ENCODE measurements at places on chromosomes 2 and 18.

GRCh38 chr2:224986477-224986876 lies 55.8 kb downstream of the DOCK10 start:
- no peak for DNase-seq

DNA sequence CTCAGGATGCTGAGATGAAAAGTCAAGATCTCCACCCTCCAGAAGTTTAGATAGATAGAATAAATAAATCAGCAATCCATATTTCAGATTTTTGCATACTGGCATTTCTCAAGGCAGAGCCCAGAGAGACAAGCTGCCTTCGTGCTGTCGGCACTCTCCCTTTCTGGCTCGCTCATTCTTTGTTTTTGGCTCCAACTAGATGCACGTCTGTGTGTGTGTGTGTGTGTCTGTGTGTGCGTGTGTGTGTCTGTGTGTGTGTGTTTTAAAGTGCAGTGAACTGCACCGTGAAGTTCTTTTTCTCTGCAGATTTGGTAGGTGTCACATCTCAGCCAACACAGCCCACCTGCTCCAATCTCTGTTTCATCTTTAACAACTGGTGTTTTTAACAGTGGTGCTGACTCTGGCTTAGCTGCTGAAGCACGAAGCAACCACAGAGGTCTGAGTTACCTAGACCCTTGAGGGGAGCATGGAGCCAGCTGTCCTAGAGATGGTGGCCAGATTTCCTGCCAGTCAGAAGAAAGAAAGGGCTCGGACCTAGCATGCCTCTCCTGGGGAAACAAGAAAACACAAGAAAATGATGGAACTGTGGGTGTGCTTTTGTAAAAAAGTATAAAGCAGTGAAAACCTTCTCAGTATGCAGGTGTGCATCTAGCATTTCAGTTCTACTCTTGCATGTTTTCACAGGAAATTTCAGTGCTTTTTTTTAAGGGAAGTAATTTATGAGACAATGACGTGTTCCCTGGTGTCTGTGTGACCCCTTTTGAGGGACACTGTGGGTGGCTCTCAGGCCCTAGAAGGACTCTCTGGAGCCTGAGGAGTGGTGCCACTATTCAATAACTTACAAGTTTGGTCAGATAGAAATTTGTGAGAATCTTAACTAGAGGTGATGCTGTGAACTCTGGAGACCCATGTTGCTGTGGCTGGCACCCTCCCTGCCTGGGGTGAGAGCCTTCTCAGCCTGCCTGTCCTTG lies 364.3 kb downstream of the RNF144A start:
- no peak for DNase-seq

DNA sequence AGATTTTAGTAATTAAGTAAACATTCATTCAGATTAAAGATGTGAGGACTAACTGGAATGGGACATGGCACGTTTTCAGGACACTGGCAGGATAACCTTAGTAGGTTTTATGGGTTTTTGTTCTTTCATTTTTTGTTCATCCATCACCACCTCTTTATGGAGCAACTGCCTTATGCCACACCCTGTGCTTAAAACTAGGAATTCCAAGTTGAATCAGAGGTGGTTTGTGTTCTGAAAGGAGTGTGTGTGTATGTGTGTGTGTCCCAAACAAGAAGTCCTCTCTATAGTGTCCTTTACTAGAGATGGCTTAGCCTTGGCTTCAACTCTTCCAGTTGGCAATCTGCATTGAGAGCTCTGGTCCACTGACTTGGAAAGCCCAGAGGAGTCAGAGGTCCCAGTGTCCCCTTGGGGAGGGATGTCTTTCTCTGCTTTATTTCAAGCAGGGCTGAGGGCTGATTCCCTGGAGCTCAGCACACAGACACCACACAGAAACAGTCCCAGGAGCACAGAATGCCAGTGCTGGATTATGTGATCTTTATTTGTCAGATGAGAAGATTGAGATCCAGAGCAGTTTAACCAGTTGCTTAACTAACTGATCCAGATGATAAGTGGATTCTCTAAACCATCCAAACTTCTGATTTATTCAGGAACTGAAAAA lies 25.2 kb downstream of the RHOB start:
- DNase-seq, result no peak

- no peak for DNase-seq
These were observed 276.4 kb downstream of the ALK start for GRCh38 chr2:29644949-29645348.

- DNase-seq, result no peak
These were observed 11.0 kb downstream of the CCBE1 start for GRCh38 chr18:59686260-59686659.

GRCh38 chr18:59690186-59690982 lies 6.8 kb downstream of the CCBE1 start:
- no peak for DNase-seq

- no peak for DNase-seq
These were observed 46.5 kb downstream of the NCK2 start for GRCh38 chr2:105791229-105791628.

- no peak for DNase-seq
These were observed 21.5 kb upstream of the TNP1 start for GRCh38 chr2:216881411-216881810.

- no peak for DNase-seq
These were observed 32.0 kb upstream of the MYCN start for GRCh38 chr2:15908371-15908770.

GRCh38 chr2:2848198-2848597 lies 517.1 kb upstream of the MYT1L start:
- no peak for DNase-seq

- no peak for DNase-seq
These were observed 402.8 kb downstream of the RAD51AP2 start for GRCh38 chr2:17115466-17115865.

DNA sequence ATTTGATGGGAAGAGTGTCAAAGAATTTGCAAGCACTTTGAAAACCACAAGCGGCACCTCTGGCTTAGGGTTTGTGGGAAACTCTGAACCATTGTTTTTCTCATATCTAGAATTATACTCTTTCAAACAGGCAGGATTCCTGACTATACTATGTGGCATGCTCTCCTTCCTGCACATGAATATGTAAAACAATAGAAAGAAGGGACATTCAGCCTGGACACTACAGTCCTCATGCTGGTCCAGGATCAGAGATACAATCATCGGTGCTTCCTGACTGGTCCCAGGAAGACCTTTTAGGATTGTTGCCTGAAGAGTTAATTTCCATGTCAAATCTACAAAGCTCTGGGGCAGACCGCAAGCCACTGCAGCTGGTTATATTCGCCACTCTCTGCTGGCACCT lies 55.7 kb upstream of the RASGRP3 start:
- no peak for DNase-seq

DNA sequence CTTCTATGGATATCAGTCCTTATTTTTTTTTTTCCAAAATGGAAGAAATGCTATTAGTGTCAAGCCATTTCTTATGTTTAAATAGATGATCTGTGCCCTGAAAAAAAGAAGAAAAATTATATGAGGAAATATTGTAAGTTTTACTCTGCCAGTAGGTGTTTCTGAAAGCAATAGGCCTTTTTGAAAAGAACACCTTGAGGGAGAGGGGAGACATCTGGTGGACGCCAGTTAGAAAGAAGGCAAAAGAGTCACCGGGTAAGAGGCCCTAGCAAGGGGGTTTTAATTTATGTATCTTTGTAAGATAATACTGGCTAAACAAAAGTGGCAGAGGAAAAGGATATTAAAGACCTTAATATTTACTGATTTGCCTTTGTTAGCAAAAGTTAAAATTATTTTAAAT lies 56.1 kb downstream of the DYNAP start:
- DNase-seq, result no peak

Measured in stimulated activated CD4-positive, alpha-beta T cell treated with anti-CD3 and anti-CD28 coated beads, Interleukin-1b, Interleukin-23, amount 100 ng/mL, for 48 hours (primary cell).